RWPE2 (cell line): ENCODE measurements at places on chromosomes 2 and 18.
A peak's percentile ranks its signal among the peaks of the same experiment; 100 is the strongest.

DNA sequence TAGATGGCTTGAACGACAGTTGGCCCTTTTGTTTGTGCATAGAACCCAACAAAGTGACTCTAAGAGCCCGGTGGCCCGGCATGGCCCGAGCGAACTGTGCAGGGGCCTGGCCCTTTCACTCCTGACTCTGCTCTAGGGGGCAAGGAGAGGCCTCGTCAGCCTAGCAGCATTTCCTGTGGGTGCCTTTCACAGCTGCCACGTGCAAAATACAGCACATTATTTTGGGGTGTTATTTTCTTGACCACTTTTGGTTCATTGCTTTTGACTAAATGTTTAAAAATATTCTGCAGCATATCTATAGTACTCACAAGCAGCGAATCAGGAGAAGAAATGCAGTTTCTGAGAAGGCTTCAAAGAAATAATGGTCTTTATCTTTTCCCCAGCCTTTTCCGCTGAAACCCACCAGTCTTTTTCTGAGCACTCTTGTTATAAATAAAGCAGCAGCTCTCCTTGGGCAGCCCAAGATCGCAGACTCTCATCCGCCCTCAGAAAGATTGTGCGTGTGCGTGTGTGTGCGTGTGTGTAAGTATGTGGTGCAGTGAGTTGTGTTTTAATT is 31.3 kb downstream of the DGKD start:
- no peak for DNase-seq

GRCh38 chr2:117983040-117983439 is 30.8 kb downstream of the CCDC93 start:
- DNase-seq, result no peak

- DNase-seq, result no peak
These were observed 69.8 kb downstream of the CYBRD1 start for GRCh38 chr2:171592036-171592555.

GRCh38 chr2:53569957-53570727 is 197.5 kb upstream of the CHAC2 start:
- DNase-seq, result no peak

GRCh38 chr18:78776151-78776550 is 203.5 kb upstream of the SALL3 start:
- DNase-seq, result peak; percentile 14

GRCh38 chr18:74856434-74856833 is 258.8 kb downstream of the ZNF407 start:
- DNase-seq, result no peak

DNA sequence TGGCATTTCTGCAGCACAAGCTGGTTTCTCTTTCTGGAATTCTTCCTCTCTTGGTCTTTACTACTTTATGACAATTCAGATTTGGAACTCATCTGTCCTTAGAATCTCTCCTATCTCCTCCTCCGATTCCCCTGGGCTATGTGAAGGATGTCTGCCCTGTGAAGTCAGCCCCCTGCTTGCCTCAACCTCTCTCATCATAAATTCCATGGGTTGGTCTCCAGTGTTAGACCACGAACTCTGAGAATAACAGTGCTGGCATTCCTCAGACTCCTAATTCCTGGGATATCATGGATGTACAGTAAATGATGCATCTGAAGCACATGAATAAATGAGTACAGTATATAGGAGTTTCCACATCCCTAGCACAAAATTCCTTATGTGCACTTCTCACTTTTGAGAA is 21.0 kb upstream of the CYRIA start:
- DNase-seq, result no peak

GRCh38 chr2:26573241-26573925 is 67.8 kb downstream of the CIB4 start:
- no peak for DNase-seq

GRCh38 chr2:151260573-151261230 is 961 bp downstream of the RBM43 start:
- DNase-seq, result no peak

DNA sequence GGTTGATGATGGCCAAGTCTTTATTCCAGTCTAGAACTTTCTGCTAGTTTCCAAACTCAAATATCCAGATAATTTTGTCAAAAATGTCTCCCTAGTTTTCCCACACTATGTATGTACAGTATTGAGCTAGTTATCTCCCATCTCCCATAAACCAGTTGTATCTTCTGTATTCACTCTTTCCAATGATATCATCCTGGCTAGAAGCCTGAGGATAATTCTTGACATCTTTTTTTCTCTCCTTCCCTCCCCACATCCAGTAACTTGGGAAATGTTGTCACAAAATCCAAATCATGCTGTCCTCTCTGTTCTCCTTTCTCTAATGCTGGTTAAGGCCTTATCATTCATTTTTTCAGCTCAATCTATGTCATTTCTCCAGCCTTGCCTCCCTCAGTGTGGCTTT is 553.8 kb upstream of the FANCL start:
- DNase-seq, result no peak

GRCh38 chr2:176999301-176999700 is 213.3 kb upstream of the HNRNPA3 start:
- DNase-seq, result no peak
